ENCODE measurements at places on chromosomes 5 and 9.

GRCh38 chr9:130243015-130243881 lies 22.3 kb upstream of the HMCN2 start:
- peak; percentile 67 for DNase-seq

- DNase-seq: no peak
Observed at GRCh38 chr5:96595300-96596090, 66.7 kb upstream of the CAST start.

GRCh38 chr5:61831736-61832135 lies 474.3 kb upstream of the KIF2A start:
- no peak for DNase-seq

DNA sequence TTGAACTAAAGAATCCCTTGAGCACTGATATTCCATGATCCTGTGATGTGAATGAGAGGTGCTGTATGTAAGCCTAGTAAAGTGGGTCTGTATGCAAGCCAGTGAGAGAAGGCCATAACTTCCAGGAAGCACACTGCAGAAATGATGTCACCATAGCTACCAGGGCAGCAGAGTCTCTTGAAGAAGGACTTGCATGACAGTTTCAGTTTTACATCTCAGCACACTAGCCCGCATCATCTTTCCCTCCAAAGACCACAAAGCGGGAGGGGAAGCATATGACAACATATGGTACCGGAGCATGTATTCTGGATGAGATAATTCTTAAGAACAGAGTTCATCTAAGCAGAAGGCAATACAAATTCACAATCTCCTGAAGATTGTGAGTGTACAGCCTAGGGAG lies 37.6 kb upstream of the MAST4 start:
- no peak for DNase-seq

DNA sequence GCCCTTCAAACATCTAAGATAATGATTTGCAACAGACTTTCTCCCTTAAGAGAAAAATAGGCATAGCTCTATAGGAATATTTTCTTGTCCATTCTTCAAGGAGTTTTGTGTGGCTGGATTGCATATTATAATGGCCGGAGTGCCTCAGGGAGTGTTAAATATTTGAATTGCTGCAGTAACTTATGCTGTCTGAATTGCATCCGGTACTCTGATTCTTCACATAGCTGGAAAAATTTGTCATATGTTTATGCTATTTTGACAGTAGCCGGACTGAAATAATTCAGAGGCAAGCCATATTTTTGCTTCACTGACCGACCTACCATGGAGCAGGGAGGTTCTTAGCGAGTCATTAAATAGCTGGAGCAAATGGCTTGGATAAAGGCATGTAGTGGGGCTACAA lies 621.0 kb downstream of the ACTL7B start:
- DNase-seq: no peak

DNA sequence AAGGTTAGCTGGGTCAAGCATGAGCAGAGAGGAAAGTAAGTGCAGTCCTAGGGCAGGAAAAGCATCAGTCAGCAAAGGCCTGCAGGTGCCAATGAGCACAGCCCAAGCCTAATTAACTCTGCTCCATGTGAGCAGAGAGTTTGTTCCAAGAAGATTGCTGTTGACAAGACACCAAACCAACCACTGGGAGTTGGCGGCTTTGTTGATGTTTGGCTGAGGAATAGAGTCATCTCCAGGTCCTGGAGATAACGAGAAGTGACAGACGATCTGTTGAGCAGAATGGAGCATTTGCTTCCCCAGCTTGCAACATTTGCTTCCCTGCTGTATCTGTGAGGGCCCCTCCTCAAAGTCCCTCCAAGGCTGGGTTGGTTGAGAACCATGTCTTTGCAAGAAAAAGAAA lies 68.2 kb downstream of the FAM114A2 start:
- DNase-seq: no peak

- no peak for DNase-seq
Observed at GRCh38 chr9:117416856-117417255, 2.0 kb upstream of the ASTN2 start.

DNA sequence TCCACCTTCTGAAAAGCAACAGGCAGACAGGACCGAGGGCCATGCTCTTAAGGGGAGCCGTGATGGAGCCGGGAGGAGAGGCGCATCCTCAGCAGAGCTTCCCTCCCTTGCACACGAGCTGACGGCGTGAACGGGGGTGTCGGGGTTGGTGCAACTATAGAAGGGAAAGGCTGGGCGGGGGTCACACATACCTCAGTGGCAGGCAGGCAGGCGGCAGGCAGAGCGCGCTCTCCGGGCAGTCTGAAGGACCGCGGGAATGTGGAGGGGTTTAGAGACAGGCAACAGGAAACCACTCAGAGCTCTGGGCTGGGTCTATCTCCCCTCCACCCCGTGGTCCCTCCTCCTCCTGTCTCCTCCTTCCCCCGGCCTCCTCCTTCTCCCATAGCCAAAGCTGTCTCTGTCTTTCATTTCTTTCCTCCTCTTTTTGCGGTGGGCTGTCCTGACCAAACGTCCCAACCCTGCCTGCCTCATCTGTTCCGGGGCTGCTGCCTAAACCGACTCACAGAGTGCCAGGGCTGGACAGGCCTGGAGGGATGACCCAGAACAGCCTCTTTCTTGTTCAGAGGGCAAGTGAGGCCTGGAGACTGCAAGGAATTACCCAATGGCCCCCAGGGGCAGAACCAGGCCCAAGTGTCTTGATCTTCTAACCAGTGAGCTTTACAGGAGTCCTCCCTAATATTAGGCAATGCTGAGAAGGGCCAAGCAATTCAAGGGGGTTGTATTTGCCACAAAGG lies at the start of gene SPARC:
Gene SPARC (minus strand): TSS at position 242 of the 734 bp plus-strand sequence. CDS start 10,727 bp downstream, outside the sequence.
- DNase-seq: no peak

- DNase-seq: no peak
Observed at GRCh38 chr5:35012365-35012764, 35.4 kb downstream of the AGXT2 start.

- peak; percentile 80 for DNase-seq
Observed at GRCh38 chr9:130107234-130107861, 53.6 kb downstream of the GPR107 start.

DNA sequence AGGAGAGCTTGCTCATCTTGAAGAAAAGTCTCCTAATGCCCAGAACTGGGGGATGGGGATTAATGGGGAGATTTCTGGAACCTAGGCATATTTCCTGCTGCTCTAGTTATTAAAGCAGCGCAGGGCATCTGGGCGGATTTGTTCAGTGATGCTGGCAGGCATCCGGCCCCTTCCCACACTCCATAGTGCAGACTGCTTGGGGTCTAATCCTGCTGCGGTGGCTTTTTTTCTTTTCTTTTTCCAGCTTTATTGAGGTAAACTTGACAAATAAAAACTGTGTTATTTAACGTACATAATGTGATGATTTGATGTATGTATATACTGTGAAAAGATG lies 30.7 kb downstream of the PPARGC1B start:
- DNase-seq: no peak

GRCh38 chr5:61767231-61768080 lies 435.4 kb downstream of the ZSWIM6 start:
- no peak for DNase-seq

- no peak for DNase-seq
Observed at GRCh38 chr5:36908544-36909260, 32.1 kb downstream of the NIPBL start.

DNA sequence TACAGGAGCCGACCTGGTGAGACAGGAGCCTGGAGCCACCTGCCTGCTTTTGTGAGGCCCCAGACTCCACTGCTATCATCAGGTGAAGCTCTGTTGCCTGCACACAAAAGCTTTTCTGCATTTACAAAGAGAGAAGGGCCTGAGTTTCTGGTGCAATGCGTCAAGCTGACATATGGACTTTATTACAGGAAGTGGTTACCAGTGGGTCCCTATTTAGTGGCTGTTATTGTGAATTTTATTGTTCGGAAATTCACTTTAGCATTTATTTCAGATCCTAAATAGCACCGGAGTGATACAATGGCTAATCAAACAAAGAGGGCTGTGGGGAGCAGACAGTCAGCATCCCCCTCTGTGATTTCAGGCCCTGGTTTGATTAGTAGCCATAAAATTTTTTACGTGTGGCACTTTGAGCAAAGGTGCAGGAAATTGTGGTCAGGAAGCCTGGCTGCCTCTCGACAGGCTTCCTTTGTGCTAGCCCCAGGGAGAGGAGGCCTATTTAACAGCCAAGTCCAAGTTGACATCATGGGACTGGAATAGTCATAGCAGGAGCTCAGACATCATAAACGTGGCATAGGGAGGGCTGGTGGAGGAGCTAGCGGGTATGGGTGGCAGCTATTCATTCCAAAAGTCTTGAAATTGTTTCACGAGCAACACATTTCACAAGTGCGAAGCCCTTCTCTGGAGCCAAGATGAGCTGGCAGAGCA lies 8.4 kb downstream of the TGFBI start:
- DNase-seq: no peak

- DNase-seq: no peak
Observed at GRCh38 chr5:152290181-152290580, 114.9 kb downstream of the NMUR2 start.

DNA sequence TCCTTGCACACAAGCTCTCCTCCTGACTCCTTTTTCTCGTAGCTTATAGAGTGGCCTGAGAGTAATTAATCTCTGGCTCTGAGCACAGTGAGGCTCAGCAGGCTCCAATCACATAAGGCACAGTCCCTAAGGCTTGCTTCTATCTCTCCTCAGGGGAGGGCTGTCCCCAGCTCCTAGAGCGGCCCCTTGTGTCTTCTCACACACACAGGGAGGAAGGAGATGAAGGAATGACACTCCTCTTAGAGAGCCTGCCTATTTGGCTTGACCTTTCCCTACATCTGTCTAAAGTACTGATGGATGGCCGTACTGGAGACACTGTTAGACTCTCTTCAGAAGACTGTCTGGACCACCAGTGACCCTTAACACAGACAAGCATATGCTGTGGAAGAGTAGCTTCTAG lies 12.9 kb downstream of the TAS2R1 start:
- no peak for DNase-seq

DNA sequence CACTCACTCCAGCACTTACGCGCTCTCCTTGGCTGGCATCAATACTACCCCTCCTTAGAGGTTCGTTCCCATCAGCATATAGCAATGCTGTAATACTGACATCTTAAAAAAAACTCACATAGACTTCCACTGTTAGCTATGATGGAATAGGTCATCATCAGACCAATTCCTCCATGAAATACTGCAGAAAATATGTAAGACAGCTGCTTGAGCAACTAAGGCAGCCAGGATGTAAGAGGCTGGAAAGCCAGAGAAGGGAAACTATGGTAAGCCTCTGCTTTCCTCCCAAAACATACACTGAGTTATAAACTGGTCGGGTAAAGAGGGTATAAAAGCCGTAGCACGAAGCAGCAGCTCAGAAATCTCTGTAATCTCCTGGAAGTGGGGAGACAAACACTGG lies 33.5 kb downstream of the AUH start:
- DNase-seq: no peak

DNA sequence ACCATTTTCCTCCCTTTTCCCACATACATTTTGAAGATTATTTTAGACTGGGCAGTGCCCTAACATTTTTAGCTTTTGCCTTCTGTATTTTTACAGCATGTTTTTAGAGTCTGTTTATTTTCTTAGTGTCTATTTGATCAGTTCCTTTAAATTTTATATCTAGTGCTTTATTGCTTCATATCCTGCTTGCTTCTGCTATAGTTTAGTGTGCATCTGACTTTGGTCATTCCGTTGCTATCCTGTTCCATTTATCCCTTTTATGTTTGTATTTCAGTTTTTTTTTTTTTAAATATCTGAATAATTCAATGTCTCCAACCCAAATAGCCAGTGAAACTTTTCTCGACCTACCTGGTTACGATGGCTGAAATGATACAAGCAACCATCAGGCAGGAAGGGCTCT lies 203.8 kb downstream of the ARHGAP26 start:
- no peak for DNase-seq

GRCh38 chr5:151721087-151721646 lies 34.5 kb upstream of the SPARC start:
- no peak for DNase-seq

DNA sequence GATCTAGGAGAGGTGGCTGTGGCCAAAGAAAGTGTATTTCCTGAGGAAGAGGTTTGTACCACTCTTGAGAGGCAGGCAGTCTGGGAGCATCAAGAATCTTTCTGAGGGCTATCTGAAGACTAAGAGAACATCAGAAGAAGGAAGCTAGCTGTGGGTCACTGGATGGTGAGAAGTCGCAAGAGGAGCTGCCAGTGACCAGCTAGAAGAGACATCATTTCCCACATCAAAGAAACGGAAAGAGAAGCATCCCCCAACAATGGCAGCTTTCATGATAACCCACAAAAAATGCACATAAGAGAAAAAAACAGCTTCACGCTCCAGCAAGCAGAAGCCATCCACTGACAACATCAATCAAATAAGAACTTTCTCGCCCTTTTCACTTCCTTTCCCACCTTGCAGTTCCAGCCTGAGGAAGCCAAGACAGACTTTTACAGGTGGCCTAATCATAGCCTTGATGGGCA lies 25.0 kb upstream of the CEP78 start:
- DNase-seq: no peak

DNA sequence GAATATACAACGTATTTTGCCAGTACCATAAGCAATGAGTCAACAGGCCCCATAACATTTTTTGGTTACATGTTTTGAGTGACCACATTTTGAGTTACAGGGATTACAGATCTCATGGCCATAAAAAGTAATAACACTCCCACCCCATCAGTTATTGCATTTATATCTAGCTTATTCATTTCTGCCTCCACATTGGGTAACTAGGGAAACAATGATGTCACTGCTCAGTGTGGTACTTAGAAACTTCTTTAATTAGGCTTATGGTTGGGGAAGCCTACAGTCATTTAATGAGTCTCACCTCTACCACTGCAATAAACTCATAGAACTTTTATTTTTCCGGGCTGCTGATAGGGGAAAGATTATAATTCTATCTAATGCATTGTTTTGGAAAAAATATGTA lies 39.9 kb upstream of the SMIM15 start:
- no peak for DNase-seq

DNA sequence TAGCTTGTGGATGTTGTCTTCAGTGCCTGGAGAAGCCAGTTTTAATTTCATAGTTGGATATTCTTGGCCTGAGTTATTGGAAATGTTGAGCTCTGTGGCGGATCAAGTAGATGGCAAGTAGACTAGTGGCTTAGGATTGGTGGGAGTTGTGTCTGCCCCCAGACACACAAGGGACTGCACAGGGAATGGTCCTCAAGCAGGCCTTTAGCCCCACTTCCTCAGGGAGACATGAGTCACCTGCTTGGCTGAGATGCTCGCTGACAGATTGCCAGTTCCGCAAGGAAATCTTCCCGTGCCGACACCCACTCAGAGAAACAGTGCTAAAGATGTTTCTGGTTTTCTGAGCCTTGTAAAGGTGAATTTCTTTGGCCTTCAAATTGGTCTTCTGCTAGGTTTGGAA lies 18.8 kb upstream of the CATSPER3 start:
- no peak for DNase-seq

GRCh38 chr5:137462265-137462590 lies 36.9 kb downstream of the SPOCK1 start:
- no peak for DNase-seq

DNA sequence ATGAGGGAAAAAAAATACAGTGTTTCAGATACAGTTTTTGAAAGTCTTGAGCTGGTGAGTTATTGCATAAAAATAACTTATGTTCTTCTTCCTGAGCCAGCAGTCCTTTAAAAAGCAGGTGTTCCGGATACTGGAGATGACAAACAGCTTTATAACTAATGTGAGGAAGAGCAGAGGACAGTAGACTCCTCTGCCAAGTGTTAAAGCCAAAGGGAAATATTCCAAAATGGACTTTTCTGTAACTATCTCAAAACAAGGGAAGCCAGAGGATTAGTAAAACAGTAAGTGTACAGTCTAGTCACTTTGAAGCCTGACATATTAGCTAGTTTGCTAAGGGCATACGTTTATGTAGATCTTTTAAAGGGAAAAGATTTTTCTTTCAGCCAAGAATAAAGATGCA lies 11.0 kb upstream of the SNCAIP start:
- DNase-seq: no peak
